ENCODE measurements at places on chromosomes 7 and 10.

DNA sequence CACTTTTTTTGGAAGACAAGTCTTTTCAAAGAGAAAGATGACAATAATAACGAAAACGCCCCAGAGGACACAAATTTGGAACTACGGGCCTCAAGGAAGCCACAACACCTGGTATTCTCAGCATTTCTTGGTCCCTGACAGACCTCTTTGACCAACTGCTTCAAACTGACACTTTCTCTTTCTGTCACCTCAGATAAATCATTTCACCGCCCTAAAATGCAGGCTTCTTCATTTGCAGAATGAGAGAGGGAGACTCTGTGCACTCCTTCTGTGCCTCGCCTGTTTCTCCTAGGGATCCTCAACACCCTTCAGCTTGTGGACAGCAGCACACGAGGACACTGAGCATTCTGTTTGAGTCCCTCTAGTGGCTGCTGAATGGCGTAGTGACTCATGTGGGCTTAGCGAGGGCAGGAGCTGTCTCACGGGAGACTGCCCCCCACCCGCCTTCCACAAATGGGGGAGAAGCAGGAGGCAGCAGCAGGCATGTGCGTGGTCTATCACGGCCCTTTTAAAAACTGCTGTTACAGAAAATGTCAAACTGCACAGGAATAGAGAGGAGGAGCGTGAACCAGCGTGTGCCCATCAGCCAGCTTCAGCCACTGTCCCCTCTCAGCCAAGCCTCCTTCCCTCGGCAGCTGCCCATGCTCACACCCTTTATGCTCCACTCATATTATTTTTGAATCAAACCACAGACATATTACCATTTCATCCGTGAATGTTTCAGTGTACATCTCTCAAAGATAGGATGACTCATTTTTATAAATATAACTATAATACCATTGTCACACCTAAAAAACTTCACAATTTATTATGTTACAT lies 41.4 kb downstream of the GSDME start:
- no peak for DNase-seq

GRCh38 chr10:28807760-28808613 lies 130.7 kb downstream of the BAMBI start:
- no peak for DNase-seq

- DNase-seq, result no peak
Observed at GRCh38 chr7:29875741-29876140, 69.4 kb downstream of the WIPF3 start.

GRCh38 chr10:52740913-52741675 lies 31.5 kb downstream of the MBL2 start:
- no peak for DNase-seq

- DNase-seq, result no peak
Observed at GRCh38 chr10:11448545-11449244, 162.8 kb downstream of the USP6NL start.

- DNase-seq, result no peak
Observed at GRCh38 chr7:31648288-31648687, 38.7 kb upstream of the PPP1R17 start.

- DNase-seq, result no peak
Observed at GRCh38 chr7:151104411-151105235, 18.3 kb downstream of the AGAP3 start.

DNA sequence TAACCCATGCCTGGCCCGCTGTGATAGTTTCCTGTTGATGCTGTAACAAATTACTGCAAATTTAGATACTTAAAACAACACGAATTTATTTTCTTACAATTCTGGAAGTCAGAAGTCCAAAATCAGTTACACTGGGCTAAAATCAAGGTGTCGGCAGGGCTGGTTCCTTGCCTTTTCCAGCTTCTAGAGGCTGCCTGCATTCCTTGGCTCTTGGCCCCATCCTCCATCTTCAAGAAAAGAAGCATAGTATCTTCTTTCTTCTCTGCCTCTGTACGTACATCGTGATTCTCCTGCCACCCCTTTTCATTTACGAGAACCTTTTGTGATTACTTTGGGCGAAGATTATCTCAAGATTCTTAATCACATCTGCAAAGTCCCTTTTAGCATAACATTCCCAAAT lies 1.6 kb upstream of the TIAL1 start:
- no peak for DNase-seq

DNA sequence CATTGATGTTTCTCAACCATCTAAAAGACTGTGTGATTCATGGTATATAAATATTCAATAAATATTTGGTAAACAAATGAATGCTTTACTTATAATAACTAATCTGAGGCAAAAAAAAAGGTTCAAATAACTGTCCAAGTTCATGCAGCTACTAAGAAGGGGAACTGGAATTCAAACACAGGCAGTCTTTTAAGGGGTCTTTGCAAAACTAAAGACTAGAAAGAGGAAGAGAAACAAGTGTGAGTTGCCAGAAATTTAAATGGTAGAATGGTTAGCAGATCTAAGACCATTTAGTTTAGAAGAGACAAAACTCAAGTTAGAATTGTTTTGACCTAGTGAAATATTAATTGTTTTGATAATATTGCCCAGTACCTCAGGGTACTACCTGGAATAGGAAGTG lies 642.0 kb upstream of the LRRN3 start:
- DNase-seq, result no peak

DNA sequence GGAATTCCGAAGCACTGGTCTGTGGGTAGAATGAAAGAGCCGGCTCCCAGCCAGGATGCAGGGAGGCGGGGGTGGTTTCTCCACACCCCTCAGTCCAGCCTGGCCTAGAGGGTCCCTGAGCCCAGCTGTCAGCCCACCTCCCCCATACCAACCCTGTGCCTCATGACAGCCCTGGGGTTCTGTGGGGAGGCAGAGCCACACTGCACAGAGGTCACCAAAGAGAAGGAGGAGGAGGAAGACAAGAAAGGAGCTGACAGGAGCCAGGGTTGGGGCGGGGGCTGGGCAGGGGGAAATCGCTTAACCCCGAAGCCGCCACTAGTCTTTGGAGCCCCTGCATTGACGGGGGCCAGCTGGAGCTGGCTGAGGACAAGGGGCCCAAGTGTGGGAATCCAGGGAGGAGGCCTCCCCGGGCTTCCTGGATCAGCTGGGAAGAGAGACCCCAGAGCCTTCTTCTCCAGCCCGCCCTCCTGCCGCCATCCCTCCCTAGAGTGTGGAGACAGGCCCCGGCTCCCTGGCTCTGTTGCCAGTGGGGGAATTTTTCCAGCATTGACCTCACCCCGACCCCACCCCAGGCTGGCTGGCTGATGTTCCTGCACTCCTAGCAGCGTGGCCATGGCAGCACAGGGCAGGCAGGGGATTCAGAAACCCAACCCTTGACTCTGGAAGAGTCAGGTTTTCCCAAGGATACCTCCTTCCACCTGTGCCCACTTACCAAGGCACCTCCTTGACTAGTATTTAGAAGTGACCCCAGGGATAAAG lies 32.5 kb downstream of the KAZALD1 start:
- DNase-seq, result no peak

DNA sequence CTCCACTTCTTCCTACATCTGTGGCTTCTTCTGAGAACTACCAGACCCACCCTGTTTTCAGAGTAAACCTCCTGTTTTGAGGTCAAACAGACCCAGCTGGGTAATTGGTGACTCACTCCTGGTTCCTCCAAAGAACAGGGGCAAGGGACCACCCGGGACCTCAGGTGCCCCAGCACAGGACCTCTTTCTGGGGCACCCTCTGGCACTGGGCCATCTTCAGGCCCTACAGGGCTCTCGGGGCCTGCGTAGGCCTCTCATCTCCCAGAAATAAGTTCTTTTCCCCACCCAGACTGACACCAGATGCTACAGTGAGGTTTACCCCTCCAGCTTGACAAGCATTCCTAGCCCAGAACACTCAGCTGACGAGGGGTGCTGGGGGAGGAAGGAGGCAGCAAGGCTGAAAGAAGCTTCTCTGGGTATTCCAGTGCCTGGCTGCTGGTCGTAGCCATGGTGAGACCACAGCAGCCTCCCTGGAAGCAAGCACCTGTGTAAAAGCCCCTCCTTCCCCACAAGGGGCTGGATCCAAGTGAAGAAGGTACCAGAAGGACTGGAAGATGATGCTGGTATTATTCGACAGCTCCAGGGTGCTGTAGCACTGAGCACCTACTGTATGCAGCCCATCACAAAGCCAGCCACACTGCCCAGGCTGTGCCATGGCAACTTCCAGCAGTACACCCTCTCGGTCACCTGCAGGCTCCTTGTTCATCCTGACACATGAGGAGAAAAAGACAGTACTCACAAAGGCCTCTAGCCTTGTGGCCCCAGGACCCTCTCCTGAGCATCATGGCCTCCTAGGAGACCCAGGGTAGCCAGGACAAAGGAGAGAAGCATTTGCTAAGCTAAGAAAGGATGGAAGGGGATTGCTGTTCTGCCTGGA lies 47.4 kb downstream of the ALOX5 start:
- no peak for DNase-seq

GRCh38 chr7:133470-133869 lies 58.9 kb upstream of the FAM20C start:
- DNase-seq, result no peak

DNA sequence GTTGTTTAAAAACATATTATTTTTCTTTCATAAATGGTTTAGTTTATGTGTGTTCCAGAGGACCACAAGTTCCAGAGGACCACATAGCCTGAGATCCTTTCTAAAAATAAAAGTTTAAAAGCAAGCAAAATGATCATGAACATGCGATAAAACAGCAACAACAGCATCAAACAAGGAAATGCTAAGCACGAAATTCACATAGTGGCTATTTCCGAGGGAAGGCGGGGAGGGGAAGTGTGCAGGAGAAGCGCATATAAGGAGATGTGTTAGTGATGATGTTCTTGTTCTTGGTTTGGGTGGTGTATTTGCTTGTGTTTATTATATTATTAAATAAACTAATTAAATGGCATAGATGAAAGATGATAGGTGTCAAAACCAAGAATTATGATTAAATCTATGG lies 1.2 kb downstream of the TBATA start:
- DNase-seq, result no peak

- DNase-seq, result no peak
Observed at GRCh38 chr7:106050746-106051117, 61.4 kb downstream of the SYPL1 start.

GRCh38 chr10:117541909-117542705 lies 439 bp upstream of the EMX2 start:
- DNase-seq, result no peak

All from CD4-positive, CD25-positive, alpha-beta regulatory T cell (primary cell).